Hematopoietic multipotent progenitor cell (in vitro differentiated cells): ENCODE measurements at places on chromosomes 16 and 17.

- no peak for DNase-seq
Measured at GRCh38 chr17:76074390-76075363, at the start of gene GALR2. GALR2 (plus strand) TSS chr17:76074781; CDS start chr17:76074884, 103 bp downstream.

- DNase-seq: no peak
Measured at GRCh38 chr17:43787728-43788127, 7.5 kb downstream of the CFAP97D1 start.

GRCh38 chr16:54875443-54875842 lies 55.2 kb upstream of the IRX5 start:
- DNase-seq: no peak

DNA sequence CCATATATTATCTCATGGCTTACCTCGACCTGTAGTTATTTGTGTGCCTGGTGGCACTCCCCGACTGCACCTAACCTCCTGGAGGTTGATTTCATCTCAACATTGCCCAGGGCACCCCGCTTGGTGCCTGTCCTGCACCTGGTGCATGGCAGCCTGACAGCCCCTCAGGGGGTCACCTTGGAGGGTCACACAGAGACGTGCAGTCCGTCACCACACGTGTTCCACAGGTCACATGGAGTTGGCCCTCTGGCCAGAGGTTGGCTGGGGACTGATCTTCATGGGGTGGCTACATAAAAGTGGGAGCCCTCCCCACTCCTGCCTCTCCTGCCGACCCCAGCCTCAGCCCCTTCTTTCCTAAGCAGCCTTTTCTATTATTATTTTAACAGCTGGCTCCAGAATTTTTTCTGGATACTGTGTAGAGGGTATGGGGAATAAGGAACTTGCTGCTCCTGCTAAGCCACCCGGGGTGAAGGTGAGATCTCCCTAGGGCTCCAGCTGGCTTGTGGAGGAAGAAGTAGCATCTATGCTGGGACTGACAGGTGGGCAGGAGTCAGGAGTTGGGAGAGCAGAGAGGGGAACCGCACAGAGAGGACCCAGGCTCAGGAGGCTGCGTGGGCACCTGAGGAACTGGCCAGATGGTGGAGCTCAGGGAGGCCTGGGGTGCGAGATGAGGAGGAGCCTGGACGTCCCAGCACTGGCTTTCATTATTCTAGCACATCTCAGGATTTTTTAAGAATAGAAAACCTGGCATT lies 12.5 kb upstream of the NKD1 start:
- no peak for DNase-seq

- DNase-seq: no peak
Measured at GRCh38 chr17:72151565-72152386, 31.0 kb downstream of the SOX9 start.

DNA sequence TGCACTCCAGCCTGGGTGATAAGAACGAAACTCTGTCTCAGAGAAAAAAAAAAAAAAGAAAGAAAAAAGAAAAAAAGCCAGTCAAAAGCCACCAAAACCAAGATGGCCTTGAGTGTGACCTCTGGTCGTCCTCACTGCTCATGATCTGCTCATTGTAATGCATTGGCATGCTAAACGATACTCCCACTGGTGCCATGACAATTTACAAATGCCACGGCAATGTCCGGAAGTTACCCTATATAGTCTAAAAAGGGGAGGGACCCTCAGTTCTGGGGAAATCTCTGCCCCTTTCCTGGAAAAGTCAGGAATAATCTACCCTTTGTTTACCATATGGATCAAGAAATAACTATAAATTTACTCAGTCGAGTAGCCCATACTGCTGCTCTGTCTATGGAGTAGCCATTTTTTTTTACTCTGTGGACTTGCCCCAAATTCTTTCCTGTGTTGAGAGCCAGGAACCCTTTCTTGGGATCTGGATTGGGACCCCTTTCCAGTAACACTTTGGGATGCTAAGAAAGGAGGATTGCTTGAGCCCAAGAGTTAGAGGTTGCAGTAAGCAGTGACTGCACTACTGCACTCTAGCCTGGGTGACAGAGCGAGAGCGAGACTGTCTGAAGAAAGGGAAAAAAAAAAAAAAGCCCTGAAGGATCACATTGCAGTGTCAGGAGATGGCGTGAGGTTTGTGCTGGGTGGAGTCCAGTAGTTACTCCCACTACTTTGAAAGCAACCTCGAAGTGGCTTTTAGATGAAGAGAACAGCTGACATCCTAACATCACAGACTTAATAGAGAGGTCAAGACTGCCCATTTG lies 3.7 kb upstream of the TMEM231 start:
- no peak for DNase-seq

GRCh38 chr16:87046235-87046634 lies 271.0 kb downstream of the C16orf95 start:
- no peak for DNase-seq

GRCh38 chr16:15948532-15949209 lies 745 bp upstream of the ABCC1 start:
- DNase-seq: no peak

DNA sequence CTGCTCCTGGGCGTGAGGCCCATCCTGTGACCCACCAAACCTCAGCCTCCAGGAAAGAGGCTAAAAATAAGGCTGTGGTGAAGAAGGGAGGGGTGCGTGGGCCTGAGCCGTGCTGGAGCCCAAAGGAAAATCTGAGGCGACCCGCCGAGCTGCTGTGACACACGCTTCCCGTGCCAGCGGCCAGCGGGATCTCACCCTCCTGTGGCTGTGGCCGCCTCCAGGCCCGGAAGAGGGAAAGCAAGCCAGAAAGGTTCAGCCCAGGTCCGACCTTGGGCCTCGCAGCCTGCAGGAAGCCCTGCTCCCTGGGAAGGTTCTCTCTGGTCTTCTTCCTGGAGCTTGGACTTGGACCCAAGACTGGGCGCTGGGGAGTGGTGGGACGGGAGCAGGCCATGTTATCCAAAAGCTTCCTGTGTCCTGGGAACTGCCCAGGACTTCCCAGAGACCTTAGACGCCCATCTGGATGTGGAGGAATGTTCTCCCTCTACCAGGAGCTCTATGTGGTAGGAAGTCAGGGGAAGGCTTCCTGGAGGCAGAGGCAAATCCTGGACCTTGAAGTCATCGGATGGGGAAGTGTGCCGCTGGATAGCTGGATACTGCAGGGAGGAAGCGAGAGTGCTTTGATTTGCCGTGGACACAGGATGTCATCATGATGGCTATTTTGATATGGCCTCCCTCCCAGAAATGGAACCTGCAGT lies 11.4 kb downstream of the SPNS2 start:
- DNase-seq: no peak

GRCh38 chr17:77875051-77875780 lies 83.3 kb upstream of the TNRC6C start:
- DNase-seq: no peak

- no peak for DNase-seq
Measured at GRCh38 chr17:63956296-63956920, 16.3 kb downstream of the SCN4A start.

DNA sequence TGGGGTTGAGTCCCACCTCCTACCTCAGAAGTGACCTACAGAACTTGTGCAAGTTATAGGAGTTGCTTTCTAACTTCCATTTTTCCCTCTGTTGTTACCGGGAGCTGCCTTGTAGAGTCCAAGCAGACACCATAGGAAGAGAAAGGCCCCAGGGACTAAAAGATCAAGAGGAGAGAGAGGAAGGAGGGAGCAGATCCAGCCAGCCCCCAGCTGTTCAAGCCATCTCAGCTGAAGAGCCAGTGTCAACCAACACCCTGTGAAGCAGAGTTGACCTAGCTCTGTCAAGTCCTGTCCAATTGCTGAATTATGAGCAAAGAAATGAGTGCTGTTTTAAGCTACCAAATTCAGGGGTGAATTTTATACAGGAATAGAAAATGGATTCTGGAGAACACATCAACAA lies 34.9 kb upstream of the CACNG4 start:
- no peak for DNase-seq
